ENCODE measurements at places on chromosomes 5 and 9.

- DNase-seq = no peak
Measured at GRCh38 chr9:100219347-100219746, 120.3 kb downstream of the INVS start.

- no peak for DNase-seq
Measured at GRCh38 chr5:179215576-179215975, 129.7 kb downstream of the ADAMTS2 start.

GRCh38 chr5:89967771-89968444 lies 441.6 kb downstream of the CETN3 start:
- no peak for DNase-seq

GRCh38 chr9:27880635-27881034 lies 307.4 kb upstream of the C9orf72 start:
- no peak for DNase-seq

DNA sequence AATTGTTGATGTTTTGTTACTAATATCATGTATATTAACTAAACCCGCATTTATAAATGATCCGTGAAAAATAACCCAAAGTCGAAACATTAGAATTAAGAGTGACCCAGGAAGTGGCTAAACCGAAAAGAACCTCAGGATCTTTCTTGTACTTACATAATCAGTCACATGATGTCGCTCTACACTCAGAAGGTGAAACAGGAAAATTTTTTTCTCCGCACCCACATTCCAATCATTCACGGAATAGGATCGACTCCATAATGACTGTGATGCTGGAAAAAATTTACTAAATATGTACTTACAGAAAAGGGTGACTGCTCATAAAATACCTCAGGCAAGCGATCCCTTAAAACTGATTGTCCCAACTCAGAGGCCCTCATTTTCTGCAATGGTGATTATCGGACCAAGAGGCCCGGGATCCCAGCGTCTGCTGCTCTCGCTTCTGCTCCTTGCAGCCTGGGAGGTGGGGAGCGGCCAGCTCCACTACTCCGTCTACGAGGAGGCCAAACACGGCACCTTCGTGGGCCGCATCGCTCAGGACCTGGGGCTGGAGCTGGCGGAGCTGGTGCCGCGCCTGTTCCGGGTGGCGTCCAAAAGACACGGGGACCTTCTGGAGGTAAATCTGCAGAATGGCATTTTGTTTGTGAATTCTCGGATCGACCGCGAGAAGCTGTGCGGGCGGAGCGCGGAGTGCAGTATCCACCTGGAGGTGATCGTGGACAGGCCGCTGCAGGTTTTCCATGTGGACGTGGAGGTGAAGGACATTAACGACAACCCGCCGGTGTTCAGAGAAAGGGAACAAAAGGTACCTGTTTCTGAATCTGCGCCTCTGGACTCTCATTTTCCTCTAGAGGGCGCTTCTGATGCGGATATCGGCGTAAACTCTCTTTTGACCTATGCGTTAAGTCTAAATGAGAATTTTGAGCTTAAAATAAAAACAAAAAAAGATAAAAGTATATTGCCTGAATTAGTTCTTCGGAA lies at the start of gene PCDHA12:
Gene PCDHA12, plus strand, starts transcription at position 224 of the 981 bp plus-strand sequence. Its CDS starts 165 bp downstream, at position 389.
- DNase-seq = no peak

DNA sequence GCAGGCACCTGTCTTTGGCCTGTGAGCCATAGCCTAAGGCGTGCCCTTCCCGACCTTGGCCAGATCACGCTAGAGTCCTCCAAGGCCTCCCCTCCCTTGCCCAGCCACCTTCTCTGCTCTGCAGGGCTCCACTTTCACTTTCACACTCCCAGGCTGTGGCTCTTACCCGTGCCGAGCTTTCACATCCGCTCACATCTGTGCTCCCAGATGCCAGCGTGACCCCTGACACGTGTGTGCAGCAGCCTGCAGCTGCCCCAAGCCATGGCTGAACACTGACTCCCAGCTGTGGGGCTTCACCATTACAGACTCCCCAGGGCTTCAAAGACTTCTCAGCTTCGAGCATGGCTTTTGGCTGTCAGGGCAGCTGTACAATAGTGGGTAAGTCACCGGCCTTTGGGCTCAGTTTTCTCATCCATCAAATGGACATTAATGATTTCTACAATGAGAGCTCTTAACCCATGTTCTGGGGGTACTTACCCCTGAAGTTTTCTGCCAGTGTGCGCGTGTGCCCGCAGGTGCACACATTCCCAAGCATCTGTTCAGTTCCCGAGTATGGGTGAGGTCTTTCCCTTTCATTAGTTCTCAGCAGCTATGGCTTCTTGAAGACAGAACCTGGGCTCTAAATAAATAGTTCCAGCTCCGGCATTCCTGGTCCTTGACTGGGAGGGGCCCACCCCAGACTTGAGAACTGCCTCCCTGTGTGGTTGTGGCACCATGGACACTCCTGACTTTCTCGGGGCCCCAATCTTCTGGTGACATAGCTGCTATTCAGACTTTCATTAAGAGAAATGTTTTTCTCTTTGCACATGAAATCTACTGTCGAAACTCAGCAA lies 118.6 kb downstream of the RGS3 start:
- DNase-seq = no peak

DNA sequence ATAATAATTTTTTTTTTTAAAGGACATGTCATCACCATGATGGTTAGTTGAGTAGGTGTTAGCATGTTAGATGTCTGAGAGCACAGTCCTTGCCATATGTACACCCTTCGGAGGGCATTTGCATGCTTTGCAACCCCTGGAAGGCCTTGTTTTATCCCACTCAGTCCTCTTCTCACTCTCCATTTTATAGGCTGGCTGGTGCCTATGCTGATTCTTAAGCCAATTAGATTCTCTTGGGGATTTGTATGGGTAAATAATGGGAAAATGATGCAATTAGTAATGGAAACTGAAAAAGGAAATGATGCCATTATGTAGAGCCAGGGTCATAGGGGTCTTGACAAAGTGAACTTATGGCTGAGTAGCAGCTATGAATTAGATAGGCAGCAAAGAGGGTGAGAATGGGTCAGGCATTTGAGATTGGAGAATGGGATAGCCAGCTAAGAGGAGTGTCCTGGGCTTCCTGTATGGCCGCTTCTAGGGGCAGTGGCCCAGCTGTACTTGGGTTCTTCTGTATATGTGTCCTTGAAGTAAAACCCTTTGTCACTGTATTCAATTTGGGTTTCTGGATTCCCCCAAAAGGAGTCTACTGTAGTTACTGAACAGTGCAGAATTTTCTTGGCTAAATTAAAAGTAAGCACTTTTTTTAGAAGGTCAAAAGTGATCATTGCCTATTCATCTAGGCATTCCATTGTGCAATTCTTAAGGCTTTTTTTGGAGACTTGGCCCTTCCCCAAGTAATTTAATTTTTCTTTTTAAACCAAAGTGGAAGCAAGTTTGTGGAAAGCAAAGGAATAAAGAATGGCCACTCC lies 31.6 kb downstream of the LRRTM2 start:
- DNase-seq = no peak

DNA sequence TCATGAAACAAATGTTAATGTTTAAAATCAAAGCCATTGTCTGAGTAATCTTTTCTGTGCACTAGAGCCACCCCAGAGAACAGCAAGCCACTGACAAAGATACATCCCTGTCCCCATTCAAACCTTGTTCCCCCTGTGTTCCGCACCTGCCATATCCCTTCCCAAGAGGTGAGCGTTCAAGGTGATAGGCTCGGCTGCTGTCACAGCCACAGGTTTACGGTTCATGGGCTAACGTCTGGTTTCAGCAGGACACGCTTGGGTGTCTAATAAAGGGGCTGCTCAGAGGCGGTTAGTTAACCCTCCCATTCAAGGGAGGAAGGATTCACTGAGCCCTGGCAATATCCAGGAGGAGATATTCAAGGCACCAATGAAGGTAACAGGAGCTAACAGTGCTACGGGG lies 24.5 kb upstream of the LAMC3 start:
- DNase-seq = no peak

GRCh38 chr5:97726106-97726505 lies 543.1 kb upstream of the RIOK2 start:
- no peak for DNase-seq

DNA sequence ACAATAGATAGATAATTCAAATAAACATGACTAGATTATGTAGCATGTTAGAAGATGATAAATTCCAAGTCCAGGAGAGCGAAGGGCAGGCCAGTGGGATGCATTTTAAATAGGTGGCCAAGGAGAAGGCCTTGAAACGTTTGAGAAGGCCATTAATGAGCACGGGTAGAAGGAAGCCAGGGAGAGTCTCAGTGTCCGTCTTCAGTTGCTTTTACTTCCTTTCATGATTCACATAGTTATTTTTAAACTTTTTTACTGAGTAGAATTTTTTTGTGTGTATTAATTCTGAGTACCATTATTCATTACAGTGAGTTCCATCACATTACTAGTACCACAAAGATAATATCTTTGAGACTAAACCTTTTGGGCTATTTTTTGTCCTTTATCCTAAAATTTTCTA lies 259.2 kb downstream of the ARRDC3 start:
- DNase-seq = no peak

GRCh38 chr5:178587763-178588611 lies 2.2 kb downstream of the COL23A1 start:
- DNase-seq = no peak

GRCh38 chr9:127197861-127198430 lies 66.6 kb upstream of the GARNL3 start:
- DNase-seq = no peak

- DNase-seq = no peak
Measured at GRCh38 chr9:94826044-94826443, 99.5 kb downstream of the AOPEP start.

DNA sequence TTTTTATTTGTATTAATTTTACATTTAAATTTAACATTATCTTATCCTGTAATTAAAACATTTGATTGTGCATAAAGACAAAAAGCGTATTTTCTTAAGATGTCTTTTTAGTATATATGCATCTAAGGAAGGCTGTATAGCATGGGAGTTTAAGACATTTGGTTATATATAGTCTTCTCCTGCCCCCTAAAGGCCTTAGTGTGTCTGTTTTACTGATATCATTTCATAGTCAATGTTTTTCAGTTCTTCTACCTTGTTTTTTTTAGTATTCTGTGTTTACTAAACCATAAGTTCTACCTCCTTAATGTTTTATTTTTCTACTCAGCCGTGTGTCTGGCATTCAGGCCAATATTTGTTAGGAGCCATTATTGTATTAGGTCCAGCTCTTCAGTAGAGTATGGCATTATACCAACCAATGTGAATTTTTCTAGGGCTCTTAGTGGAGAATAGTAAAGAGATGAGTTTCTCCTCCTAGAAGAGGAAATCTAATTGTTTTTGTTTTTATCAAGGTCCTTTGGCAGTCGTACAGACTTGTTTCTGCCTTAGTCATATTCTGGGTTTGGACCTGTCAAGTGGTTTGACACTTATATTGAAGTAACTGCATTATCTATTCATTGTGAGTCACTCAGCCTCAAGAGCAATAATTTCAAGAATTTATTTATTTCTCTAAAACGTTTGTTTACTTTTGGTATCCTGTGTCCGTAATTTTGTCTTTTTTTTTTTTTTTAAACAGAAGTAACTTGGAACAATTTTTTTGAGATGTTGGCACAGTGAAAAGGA lies 74.8 kb downstream of the SLF1 start:
- DNase-seq = peak; percentile 13

DNA sequence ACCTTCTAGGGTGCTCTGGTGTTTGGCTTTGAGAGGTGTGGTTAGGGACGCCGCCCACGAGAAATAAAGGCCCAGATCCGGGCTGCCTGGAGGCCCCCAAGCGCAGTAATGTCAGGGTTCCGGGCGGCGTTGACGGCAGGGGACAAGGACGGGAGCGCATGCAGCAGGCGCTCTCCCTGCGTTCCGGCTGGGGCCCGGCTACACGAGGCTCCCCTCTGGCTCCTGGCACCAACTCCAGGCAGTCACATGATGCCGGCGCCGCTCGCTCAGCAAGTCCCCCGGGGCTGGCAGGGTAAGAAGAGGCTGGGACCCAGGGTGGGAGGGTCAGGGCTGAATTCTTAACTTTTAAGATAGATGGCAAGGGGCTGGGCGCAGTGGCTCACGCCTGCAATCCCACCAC lies 28.1 kb downstream of the UBTD2 start:
- DNase-seq = no peak

DNA sequence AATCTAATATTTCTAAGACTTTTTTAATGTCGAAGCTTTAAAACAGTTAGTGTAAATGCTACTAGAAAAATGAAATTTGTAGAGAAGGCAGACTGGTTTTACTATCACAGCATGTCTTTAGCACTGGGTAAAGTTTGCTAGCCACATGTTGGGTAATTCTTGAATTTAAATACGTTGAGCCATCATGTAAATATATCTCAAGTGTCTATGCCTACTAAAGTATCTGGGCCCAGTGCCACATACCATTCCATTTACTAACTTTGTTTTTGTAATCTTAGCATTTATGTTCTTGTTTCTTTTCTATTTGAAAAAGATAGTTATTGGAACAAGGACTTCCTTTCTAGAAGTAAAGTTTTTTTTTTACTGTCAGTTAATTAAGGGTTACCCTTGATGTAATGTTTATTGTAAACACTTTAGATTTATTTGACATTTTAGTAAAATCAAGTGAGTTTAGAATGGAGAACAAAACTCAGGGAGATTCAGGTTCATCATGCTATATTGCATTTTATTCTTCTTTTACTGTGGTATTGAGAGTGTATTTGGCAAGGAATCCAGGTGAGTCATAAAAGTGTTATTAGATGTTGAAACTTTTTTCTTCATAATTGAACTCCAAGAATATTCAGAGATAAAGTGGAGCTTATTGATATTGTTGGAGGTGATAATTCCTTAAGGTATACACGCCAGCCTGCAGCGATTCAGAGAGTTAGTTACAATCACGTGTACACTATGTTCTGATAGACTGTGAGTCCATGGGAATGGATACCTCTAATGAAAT lies 182.4 kb downstream of the CCDC171 start:
- DNase-seq = no peak

- no peak for DNase-seq
Measured at GRCh38 chr9:135926402-135927194, 19.3 kb upstream of the CAMSAP1 start.

DNA sequence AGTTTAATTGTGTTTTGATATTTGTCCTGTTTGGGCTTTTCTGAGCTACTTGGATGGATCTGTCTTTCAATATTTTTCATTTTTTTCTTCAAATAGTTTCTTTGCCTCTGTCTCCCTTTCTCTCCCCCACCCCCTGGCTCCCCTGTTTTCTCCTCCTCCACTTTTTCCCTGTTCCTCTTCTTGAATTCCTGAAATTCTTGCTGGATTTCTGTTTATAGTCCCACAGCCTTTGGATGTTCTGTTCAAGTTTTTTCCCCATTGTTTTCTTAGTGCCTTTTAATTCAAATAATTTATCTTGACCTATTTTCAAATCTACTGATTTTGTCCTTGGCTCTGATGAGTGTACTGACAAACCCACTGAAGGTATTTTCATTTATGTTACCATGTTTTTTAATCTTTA lies 113.0 kb downstream of the VPS13A start:
- no peak for DNase-seq

- no peak for DNase-seq
Measured at GRCh38 chr9:89358985-89359384, 40.7 kb downstream of the SECISBP2 start.

Measured in NCI-H1436 (cell line).